Neural crest cell (in vitro differentiated cells): ENCODE measurements at places on chromosomes 1 and 21.

DNA sequence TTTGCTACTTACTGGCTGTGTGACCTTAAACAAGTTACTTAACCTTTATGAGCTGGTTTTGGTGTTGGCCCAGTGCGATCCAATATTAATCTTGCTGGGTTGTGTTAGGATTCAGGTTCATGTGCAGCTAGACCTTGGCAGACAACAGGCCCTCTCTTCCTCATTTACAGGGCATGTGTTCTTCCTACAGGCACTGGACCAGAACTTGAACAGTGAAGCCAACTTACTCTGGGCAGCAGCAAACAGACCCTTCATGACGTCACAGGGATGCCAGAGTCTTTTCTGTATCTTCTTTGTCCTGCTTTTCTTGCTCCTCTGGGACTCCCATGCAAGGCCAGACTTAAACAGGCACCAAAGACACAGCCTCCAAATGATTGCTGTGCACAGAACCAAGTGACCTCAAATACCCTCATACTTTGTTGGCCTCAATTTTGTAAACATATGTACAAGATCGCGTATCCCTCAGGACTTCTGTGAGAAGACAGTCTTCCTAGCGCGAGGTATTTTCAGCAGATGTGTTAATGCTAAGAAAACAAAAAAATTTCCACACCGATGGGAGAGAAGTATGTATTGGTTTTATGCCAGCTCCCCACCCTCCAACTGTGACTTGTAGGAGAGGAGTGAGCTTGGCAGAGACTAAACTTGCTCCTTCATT lies 73.7 kb downstream of the URB2 start:
- no peak overlapping the region for H3K4me3 ChIP-seq
- H3K27me3 ChIP-seq, result no peaks in the 10 kb centered on the region
- no peaks in the 10 kb centered on the region for H3K36me3 ChIP-seq
- no peak for DNase-seq
- no peak overlapping the region for H3K27ac ChIP-seq

- H3K4me1 ChIP-seq, result no peaks in the 10 kb centered on the region
- peaks cover 23% of the 10 kb centered on the region for H3K27me3 ChIP-seq
- peaks cover 3% of the 10 kb centered on the region for H3K36me3 ChIP-seq
- no peak for DNase-seq
Measured at GRCh38 chr1:233843525-233844204, 60.8 kb upstream of the SLC35F3 start.

DNA sequence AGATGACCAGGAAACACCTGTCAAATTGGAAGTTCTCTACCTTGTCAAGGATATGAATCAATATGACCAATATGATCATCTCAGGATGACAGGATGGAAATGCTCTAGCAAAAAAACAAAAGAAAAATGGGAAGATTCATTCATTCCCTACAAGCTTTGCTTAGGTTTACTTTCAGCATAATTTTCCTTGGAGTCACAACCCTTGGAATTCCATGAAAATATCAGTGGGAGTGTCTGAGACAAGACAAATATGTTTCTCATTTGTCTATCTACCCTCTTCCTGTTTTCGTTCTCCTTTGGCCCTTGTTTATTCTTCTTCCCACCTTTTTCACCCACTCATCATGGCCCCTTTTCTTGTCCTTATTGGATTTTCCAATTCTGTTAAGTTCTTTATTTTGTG lies 50.6 kb downstream of the COLGALT2 start:
- H3K4me1 ChIP-seq, result peaks cover 26% of the 10 kb centered on the region
- no peaks in the 10 kb centered on the region for H3K36me3 ChIP-seq
- no peaks in the 10 kb centered on the region for H3K27me3 ChIP-seq

GRCh38 chr1:54984131-54984842 lies 3.9 kb downstream of the TMEM61 start:
- H3K27ac ChIP-seq, result no peak overlapping the region
- no peak overlapping the region for H3K4me3 ChIP-seq
- no peaks in the 10 kb centered on the region for H3K36me3 ChIP-seq

- no peak for DNase-seq
- no peaks in the 10 kb centered on the region for H3K36me3 ChIP-seq
- no peak overlapping the region for H3K4me3 ChIP-seq
Measured at GRCh38 chr1:214198571-214198970, 82.4 kb upstream of the SMYD2 start.

DNA sequence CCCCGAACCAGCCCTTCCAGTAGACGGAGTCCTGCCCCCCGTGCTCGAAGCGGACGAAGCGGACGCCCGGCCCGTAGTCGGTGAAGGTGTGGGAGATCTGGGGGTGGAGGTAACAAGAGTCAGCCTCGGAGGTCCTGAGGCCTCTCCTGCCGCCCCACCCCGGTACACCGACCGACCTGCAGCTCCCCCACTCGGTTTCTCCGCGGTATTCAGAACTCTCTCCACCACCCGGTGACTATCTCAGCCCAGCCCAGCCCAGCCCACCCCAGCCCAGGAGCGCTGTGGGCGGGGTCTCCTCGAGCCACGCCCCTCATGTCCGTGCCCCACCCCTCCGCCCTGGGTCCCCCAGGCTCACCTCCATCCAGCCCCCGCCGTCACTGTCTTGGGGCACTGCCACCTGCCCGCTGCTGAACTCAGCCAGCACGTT lies 5.5 kb downstream of the FBXO2 start:
- peaks cover 67% of the 10 kb centered on the region for H3K27me3 ChIP-seq
- no peak for DNase-seq
- H3K36me3 ChIP-seq, result no peaks in the 10 kb centered on the region

- H3K4me1 ChIP-seq, result no peaks in the 10 kb centered on the region
- no peak overlapping the region for H3K27ac ChIP-seq
- no peaks in the 10 kb centered on the region for H3K36me3 ChIP-seq
- H3K4me3 ChIP-seq, result no peak overlapping the region
- peaks cover 8% of the 10 kb centered on the region for H3K27me3 ChIP-seq
- DNase-seq, result no peak
Measured at GRCh38 chr1:1200876-1201810, 5.2 kb downstream of the TNFRSF18 start.

GRCh38 chr1:96845464-96845863 lies 123.9 kb downstream of the PTBP2 start:
- H3K4me3 ChIP-seq, result no peak overlapping the region
- no peaks in the 10 kb centered on the region for H3K27me3 ChIP-seq
- no peaks in the 10 kb centered on the region for H3K36me3 ChIP-seq
- H3K4me1 ChIP-seq, result peaks cover 7% of the 10 kb centered on the region

- peaks cover 3% of the 10 kb centered on the region for H3K36me3 ChIP-seq
- no peak overlapping the region for H3K4me3 ChIP-seq
- H3K4me1 ChIP-seq, result peaks cover 10% of the 10 kb centered on the region
- H3K27ac ChIP-seq, result peak overlapping the region; percentile 11
Measured at GRCh38 chr1:28950449-28950848, 36.1 kb downstream of the EPB41 start.

GRCh38 chr1:175635092-175635491 lies 108.3 kb downstream of the TNR start:
- no peaks in the 10 kb centered on the region for H3K27me3 ChIP-seq
- no peaks in the 10 kb centered on the region for H3K36me3 ChIP-seq
- no peak overlapping the region for H3K4me3 ChIP-seq
- no peaks in the 10 kb centered on the region for H3K4me1 ChIP-seq

- H3K27me3 ChIP-seq, result peaks cover 11% of the 10 kb centered on the region
- peaks cover 3% of the 10 kb centered on the region for H3K36me3 ChIP-seq
- H3K4me3 ChIP-seq, result peak overlapping the region; percentile 99
- H3K27ac ChIP-seq, result peak overlapping the region; percentile 98
- peaks cover 27% of the 10 kb centered on the region for H3K4me1 ChIP-seq
- DNase-seq, result no peak
Measured at GRCh38 chr1:37513795-37514349, 694 bp downstream of the MEAF6 start.

DNA sequence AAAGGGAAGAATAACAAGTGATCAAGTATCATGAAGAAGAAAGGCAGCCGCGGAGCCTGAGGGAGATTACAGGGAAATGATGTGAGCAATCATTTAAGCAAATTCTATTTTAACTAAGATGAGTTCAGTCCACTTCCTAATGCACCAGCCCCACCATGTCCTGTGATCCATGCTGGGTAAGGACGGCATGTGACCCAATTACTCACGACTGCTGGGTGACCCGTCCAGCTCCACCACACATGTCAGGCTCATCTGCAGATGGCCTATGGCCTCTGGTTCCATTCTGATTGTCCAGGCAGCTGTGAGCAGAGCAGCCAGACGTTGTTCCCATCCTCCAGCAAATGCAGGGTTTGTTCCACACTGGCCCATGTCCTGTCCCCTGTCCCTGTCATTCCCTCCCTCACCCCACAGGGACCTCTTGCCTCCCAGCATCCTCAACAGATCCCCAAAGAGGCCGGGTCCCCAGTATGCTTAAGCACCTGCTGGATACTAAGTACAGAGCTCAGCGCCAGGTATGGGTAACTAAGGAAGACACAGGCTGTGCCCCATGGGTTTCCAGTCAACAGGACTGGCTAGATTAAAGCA lies 87.9 kb downstream of the MATN1 start:
- no peak for DNase-seq
- H3K27ac ChIP-seq, result no peak overlapping the region
- H3K4me1 ChIP-seq, result no peaks in the 10 kb centered on the region
- no peaks in the 10 kb centered on the region for H3K36me3 ChIP-seq
- peaks cover 4% of the 10 kb centered on the region for H3K27me3 ChIP-seq

DNA sequence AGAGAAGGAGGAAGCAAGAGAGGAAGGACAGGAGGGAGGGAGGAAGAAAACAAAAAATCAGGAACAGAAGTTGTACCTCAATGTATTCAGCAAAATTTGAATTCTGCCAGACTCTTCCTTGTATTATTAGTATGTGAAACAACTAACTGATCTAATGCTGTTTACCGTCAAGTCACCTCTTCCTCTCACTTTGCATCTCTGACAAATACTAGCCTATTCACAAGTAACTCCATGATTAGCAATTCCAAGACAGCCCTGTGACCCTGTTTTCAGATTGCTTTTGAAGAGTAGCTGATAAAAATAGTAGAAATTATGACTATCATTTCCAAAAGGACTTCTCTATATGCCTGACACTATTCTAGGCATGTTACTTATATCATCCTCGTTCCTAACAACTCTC lies 445.4 kb downstream of the NEGR1 start:
- no peak for DNase-seq
- H3K27ac ChIP-seq, result no peak overlapping the region
- H3K4me1 ChIP-seq, result peaks cover 1% of the 10 kb centered on the region
- no peaks in the 10 kb centered on the region for H3K27me3 ChIP-seq

DNA sequence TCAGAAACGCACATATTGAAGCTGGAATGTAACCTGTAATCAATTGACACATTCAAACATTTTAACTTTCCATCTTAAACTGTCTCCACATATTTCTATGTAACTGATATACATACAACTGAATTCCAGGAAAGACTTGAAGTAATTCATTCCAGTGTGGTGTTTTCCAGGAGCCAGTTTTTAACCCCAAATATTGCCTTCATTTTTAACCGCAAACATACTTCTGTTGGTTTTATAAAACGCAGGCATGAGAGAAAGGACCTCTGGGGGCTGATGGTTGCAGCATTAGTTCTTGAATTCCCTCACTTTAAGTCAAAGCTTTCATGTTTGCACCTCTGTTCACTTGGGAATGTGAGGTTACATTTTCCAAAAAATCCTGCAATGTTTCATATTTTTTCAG lies 204.1 kb downstream of the CRB1 start:
- DNase-seq, result no peak
- no peaks in the 10 kb centered on the region for H3K4me1 ChIP-seq
- H3K4me3 ChIP-seq, result no peak overlapping the region
- H3K27ac ChIP-seq, result no peak overlapping the region

DNA sequence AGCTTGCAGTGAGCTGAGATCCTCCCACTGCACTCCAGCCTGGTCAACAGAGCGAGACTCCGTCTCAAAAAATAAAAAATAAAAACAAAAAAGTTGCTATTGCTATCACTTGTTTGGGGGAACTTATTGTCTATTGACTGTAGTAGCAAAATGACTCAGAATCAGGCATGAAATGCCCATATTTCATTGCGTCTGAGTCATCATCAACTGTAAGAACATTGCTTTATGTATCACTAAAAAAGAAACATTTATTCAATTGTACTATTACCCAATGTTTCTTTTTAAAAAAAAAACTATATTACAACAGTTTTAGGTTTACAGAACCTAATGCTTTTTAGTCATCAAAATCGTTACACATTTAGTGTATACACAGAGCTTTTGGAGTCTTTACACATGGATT lies 91.0 kb upstream of the FMN2 start:
- no peaks in the 10 kb centered on the region for H3K36me3 ChIP-seq
- H3K4me1 ChIP-seq, result peaks cover 5% of the 10 kb centered on the region
- DNase-seq, result no peak
- no peak overlapping the region for H3K4me3 ChIP-seq
- no peak overlapping the region for H3K27ac ChIP-seq
